AG08395 (cell line): ENCODE measurements at places on chromosomes 12 and 14.

GRCh38 chr14:104343690-104344640 is 205.6 kb downstream of the KIF26A start:
- no peak for DNase-seq

DNA sequence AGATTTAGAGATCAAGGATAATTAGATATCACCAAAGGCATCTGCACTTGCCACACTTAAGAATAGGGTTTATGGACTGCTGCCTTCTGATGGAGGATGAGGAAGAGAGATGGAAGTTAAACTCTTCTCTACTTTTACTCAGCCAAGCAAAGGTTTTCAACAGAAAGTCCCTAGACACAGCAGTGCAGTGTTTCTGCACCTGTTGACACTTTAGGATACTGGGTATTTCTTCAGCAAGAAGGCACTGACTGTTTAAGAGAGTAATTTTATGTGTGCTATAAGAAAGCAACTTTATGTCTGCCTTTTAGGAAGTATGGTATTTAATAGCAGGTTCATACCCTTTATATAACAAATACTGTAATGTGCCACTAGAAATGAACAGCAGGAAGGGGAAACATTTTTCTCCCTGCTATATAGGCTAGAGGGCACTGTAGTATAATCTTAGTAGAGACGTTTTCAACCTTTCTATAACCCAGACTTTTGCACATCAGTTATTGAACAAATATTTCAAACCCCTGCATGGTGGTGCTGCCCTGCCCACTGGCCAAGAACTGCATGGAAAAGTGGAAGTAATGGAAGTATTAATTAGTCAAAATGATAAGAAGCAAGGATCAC is 225.0 kb upstream of the GRIP1 start:
- DNase-seq = no peak

- peak; percentile 91 for DNase-seq
Observed at GRCh38 chr12:48936379-48936979, 11.2 kb upstream of the FKBP11 start.

DNA sequence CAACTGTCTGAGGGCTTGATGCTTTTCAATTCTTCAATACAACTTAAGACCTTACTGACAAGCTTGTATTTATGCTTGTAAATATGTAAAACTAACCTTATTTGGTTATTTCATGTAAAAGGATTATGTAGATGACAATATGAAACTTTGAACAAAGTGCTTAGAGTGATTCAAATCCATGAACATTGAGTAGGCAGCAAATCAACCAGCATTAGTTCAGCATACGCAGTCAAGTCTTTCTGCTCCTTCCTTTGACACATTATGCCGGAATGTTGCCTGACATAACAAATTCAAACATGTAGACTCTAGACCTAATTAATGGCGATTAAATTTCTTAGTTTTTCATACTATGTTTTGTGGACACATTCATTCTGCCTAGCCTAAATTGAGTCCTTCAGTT is 105.2 kb downstream of the FGD4 start:
- DNase-seq = no peak

GRCh38 chr12:56061982-56062381 is 18.0 kb upstream of the ERBB3 start:
- DNase-seq = no peak

DNA sequence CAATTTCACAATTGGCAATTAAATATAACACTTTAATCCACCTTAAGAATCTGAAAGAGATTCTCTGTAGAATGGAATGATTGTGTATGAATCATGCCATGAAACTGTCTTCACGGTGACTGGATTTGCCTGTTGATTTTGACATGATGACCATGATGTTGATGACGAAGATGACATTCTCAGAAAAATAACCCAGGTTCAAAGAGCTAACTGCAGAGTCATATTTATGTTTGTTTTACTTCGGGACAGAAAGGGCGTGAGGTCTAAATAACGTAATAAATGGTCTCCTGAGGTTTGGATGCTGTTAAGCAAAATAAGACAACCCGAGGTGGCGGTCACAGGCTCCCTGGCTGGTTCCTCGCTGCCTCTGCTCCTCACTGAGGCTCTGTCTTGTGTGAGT is 532.0 kb downstream of the TMEM121 start:
- no peak for DNase-seq

DNA sequence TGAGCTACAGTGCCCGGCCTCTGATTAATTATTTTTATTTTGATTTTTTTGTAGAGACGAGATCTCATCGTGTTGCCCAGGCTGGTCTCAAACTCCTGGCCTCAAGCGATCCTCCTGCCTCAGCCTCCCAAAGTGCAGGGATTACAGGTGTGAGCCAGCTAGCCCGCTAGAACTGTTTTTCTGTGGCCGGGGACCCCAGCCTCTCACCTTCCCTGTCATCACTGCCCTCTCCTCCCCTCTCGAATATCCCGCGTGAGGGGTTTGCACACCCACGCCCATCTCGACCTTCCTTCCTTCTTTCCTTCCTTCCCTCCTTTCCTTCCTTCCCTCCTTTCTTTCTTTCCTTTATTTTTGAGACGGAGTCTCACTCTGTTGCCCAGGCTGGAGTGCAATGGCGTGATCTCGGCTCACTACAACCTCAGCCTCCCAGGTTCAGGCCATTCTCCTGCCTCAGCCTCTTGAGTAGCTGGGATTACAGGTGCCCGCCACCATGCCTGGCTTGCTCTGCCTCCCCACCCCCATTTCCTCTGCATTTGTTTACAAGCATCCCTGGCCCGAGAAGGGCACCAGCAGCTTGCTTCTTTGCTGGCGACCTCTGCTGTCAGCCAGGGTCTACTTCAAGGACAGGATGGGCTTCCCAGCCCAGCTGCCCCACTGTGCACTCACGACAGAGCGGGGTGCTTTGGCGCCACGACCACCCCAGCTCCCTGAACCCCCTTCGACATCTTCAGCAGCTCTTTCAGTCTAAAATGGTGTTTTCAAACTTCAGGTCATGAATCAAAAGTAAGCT is 4.3 kb upstream of the TRAF3 start:
- no peak for DNase-seq

GRCh38 chr12:40502322-40502721 is 189.9 kb upstream of the CNTN1 start:
- no peak for DNase-seq

- DNase-seq = no peak
Observed at GRCh38 chr14:65003394-65003793, 16.7 kb downstream of the FNTB start.

GRCh38 chr14:101495827-101496775 is 65.2 kb upstream of the DIO3 start:
- DNase-seq = no peak

DNA sequence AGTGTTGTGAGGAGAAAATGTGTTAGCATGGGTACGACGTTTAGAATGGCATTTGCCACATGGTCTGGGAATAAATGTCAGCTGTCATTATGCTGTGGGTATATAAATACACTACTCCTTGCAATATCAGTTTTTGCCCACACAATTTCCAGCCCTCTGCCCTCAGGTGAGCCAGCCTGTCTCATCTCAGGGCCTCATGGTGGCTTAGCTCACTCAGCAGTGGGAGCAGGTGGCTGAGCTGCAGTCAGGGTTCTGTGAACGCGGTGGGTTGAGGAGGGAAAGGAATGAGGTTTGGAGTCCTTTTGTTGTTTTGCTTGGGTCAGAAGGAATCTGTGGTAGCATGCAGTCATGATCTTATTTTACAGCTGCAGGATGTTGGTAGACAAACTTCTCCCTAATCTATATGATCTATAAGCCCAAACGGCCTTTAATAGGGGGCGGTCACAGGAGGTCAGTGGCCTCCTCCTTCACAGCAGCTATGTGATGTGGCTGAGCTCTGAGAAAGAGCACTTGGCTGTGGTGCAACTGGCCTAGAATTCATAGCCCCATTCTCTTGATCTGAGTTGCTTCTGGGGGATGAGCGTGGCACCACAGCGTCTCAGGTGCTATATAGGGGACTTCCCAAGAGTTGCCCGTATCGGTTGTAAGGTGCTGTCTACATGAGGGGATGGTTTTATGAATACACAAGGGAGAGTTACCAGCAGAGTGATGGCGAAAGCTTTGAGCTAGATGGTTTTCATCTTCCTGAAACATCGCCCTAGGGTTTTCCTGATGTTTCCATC is 27.8 kb upstream of the KCNA5 start:
- DNase-seq = no peak

DNA sequence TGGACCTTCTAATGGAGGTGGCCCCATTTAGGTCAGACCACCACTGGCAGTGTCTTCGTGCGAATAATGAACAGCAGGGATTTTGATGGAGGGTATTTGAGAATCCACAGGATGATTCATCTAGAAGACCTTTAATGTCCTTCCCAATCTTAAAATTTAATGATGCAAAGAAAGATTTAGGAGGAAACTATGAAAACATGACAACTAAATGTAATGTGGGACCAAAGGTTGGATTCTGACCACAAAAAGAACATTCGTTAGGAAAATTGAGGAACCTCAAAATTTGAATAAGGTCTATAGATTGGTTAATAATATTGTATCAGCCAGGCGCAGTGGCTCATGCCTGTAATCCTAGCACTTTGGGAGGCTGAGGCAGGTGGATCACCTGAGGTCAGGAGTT is 78.2 kb upstream of the TMPO start:
- DNase-seq = no peak

DNA sequence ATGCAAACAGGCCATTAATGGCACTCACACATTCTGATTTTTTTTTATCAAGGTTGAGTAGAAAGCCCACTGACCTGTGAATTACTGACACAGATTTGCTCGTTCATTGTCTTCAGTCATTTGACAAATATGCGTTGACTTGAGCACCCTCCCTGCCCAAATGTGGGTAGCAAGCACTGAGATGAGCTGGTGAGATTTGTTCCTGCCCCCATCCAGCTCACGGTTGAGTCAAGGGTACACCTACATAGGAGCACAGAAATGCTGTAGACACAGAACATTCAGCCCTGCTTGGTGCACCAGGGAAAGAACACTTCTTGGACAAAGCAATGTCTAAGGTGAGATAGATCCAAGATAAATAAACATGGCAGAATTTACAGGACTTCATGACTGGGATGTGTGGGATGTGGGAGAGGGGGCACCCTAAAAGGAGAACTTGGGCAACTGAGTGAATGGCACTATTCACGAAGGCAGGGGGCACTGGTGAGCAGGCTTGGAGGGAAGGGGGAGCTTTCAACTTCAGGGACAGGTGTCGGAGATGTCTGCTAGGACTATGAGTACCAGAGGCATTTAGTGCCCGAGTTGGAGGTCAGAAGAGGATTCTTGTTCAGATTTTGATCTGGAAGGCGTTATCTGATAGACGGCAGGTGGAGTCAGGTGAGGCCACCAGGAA is 213.4 kb downstream of the VRK1 start:
- no peak for DNase-seq

GRCh38 chr12:64877363-64878004 is 53.0 kb downstream of the TBC1D30 start:
- DNase-seq = no peak

DNA sequence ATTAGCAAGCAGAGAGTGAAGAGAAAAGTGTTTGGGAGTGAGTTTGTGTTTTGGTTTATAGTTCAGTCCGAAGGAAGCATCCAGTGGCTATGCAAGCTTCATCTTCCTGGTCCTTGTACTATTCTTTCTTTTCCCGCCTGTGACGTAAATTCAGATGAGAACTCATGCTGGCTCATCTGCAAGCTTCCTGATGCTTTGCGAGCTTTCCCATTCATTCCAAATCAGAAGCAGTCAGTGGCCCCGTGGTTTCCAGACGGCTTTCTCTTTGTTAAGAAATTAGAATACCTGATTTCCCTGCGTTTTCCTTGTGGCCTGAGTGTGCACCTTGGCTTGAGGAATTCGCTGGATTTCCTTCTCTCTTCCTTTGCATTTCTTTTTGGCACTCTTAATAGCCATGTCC is 89.5 kb downstream of the TESC start:
- DNase-seq = no peak

GRCh38 chr12:130632642-130633041 is 83.5 kb downstream of the RIMBP2 start:
- no peak for DNase-seq

- no peak for DNase-seq
Observed at GRCh38 chr14:52267501-52268278, at the start of gene PTGDR. TSS of gene PTGDR (plus strand) at chr14:52267698. CDS start at chr14:52267815, 117 bp downstream.

- DNase-seq = no peak
Observed at GRCh38 chr14:59816941-59817340, 53.6 kb downstream of the RTN1 start.

GRCh38 chr12:42908712-42909111 is 319.2 kb upstream of the PRICKLE1 start:
- DNase-seq = no peak

DNA sequence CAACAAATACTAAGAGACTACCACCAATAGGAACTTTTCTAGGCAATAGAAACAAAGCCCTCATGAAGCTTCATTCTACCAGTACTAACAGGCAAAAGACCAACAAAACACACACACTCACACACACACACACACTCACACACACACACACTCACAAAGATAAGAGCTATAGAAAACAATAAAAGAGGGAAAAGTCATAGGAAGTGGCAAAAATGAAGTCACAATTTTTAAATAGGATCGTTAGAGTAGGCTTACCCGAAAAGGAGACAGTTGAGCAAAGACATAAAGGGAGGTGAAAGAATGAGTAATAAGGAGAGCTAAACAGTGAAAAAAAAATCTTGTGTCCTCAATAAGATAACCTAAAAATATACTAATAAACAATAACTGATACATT is 66.5 kb downstream of the C2CD5 start:
- DNase-seq = no peak

DNA sequence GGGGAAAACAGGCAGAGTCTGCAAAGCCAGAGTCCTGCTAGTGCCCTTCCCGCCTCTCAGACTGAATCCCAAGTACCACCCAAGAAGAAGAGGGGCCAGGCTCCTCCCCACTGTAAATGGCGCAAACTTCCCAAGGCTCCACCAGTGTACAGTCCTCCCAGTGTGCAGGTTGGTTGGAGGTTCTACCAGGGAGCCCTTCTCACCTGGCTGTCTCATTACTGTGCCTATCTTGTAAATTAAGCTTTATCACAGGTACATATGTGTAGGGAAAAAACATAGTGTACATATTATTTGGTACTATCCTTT is 189.7 kb downstream of the FSCB start:
- DNase-seq = no peak

DNA sequence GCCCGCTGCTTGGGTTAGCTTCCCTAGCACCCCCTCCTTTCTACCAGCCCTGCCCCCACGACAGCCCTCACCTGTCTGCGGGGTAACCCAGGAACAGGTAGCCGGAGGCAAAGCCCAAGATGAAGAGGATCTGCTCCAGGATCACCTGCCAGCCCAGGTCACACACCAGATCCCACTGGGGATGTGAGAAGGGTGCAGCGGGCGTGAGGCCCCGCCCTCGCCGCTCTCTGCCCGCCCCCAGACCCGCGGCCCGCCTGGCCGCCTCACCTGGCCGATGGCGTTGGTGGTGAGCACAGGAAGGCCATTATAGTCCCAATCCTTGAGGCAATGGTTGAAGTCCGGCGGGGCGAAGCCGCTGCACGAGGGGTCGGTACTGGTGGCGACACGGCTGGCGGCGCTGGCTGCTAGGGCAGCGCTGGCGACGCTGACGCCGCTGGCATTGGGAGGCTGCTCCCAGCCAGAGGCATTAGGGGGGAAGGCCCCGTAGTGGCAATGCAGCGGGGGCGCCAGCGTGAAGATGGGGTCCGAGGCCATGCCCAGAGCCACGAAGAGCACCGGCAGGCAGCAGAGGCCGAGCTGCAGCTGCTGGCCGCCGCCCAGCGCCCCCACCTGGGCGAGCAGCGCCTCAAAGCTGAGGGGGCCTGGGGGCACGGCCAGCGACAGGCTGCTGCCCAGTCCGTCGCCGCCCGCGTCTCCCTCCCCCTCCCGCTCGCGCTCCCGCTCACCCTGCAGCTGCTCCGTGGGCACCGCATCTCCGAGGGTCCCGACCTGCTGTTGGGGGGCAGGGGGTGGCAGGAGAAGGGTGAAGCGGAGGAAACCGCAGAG is 794 bp downstream of the SLC22A17 start:
- no peak for DNase-seq
